Body of pancreas (tissue), 4 donors: ENCODE measurements at places on chromosomes 2 and 18.

DNA sequence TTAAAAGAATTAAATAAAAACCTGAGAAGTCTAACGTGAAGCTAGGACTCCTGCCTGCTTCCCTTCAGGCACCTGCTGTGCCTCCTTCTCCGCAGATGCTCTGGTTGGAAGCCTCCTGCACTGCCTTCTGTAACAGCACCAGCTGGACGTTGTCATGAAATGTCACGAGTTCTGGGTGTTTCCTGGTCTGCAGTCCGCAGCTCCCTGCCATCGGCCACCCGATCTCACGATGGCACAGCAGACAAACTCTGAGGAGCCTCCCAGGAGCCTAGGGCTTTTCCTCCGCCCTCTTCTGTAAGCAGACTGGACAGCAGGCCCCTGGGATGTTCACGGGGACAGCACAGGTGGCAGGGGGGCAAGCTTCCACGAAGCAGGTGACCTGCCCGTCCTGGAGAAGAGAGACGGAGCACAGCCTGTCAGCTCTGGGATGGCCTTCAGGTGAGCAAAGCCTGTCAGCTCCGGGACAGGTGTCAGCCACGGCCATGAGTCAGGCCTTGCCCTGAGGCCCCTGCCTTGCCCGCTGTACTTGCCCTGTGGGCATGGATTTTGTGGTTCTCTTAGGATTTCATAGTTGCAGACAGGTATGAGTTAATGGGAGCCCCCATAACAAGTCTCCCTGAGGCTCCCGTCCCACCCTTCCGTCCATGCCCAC lies 110.3 kb downstream of the PXDN start:
- no peaks in the 10 kb centered on the region for H3K4me1 ChIP-seq
- no peak for DNase-seq
- no peak overlapping the region for H3K4me3 ChIP-seq
- H3K36me3 ChIP-seq, result no peaks in the 10 kb centered on the region

DNA sequence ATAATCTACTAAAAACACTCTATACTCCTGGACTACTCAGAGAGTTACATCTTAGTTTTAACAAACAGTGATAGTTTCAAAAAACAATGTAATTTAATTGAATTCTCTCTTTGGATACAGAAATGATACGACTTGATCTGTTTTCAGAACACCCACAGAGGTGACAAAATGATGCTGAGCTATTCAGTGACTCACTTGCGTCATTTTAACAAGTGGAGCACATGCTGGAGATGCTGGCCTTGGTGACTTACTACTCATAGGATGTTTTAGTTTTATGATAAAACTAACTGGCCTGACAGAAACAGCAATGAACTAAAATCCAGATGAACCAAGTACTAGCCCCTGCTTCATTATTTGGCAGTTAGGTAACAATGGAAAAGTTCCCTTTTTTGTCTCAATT lies 101.3 kb upstream of the ITGB6 start:
- no peak overlapping the region for H3K4me3 ChIP-seq
- no peak for DNase-seq
- H3K4me1 ChIP-seq, result no peaks in the 10 kb centered on the region

- peaks cover 10% of the 10 kb centered on the region for H3K27me3 ChIP-seq
- H3K4me3 ChIP-seq, result no peak overlapping the region
- peaks cover 39% of the 10 kb centered on the region for H3K4me1 ChIP-seq
- H3K27ac ChIP-seq, result no peak overlapping the region
Measured at GRCh38 chr2:172106108-172106961, 3.6 kb upstream of the DLX2 start.

- H3K4me1 ChIP-seq, result peaks cover 28% of the 10 kb centered on the region
- peak overlapping the region; percentile 89 for H3K4me3 ChIP-seq
- no peaks in the 10 kb centered on the region for H3K27me3 ChIP-seq
- H3K36me3 ChIP-seq, result no peaks in the 10 kb centered on the region
- DNase-seq, result peak; percentile 68
Measured at GRCh38 chr18:2656237-2656980, 883 bp downstream of the SMCHD1 start.

DNA sequence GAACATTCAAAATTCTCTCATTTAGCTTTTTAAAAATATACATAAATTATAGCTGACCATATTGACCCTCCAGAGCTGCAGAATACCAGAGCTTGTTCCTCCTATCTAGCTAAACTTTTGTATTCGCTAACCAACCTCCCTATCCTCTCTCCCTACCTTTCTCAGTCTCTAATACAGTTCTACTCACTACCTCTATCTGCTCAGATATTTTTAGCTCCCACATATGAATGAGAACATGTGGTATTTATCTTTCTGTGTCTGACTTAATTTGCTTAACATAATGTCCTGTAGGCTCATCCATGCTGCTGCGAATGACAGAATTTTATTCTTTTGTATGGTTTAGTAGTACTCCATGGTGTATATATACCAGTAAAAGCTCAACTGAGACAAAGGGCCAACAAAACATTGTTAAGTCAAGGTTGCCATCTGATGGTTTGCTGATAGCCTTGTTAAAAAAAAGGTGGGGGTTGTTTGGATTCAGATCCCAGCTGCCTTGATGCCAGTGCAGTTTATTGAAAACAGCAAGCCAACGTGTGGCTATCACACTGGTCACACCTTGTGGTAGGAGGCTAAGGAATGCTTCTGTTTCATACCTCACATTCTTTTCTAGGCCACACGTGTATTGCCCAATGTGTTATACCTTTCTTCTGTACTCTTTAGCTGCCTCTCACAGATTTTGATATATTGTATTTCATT lies 101.5 kb downstream of the VWA3B start:
- H3K4me3 ChIP-seq, result no peak overlapping the region
- no peak for DNase-seq
- H3K4me1 ChIP-seq, result no peaks in the 10 kb centered on the region
- no peak overlapping the region for H3K27ac ChIP-seq
- no peaks in the 10 kb centered on the region for H3K27me3 ChIP-seq
- H3K36me3 ChIP-seq, result no peaks in the 10 kb centered on the region

- no peaks in the 10 kb centered on the region for H3K36me3 ChIP-seq
- H3K27me3 ChIP-seq, result no peaks in the 10 kb centered on the region
- peak overlapping the region; percentile 87 for H3K27ac ChIP-seq
- DNase-seq, result no peak
- H3K4me3 ChIP-seq, result no peak overlapping the region
Measured at GRCh38 chr2:130835766-130836015, 1.0 kb upstream of the ARHGEF4 start.

DNA sequence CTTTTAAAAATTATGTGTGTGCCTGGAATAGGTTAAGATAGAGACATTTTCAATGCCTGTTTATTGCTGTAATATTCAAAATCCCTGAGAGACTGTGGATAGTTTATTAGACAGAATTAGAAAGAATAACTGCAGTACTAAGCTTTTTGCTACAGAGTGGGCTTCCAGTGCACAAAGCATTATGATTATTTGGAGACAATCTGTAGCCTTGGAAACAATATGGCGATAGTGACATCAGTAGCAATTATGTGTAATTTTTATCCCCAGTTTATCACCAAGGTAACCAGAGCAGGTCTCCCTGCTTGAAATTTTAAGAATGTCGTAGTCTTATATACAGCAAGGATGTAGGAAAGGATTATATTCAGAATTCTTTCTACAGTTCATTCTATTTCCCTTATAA lies 100.0 kb downstream of the MYO3B start:
- no peaks in the 10 kb centered on the region for H3K36me3 ChIP-seq
- H3K27ac ChIP-seq, result no peak overlapping the region
- H3K27me3 ChIP-seq, result no peaks in the 10 kb centered on the region
- H3K4me1 ChIP-seq, result no peaks in the 10 kb centered on the region
- H3K4me3 ChIP-seq, result no peak overlapping the region
- no peak for DNase-seq

GRCh38 chr2:160652236-160652635 lies 158.6 kb upstream of the RBMS1 start:
- H3K36me3 ChIP-seq, result no peaks in the 10 kb centered on the region
- H3K27me3 ChIP-seq, result no peaks in the 10 kb centered on the region
